ENCODE measurements at places on chromosomes 7 and 10.

- no peak for DNase-seq
These were observed 16.1 kb upstream of the LAMB4 start for GRCh38 chr7:108146070-108146842.

DNA sequence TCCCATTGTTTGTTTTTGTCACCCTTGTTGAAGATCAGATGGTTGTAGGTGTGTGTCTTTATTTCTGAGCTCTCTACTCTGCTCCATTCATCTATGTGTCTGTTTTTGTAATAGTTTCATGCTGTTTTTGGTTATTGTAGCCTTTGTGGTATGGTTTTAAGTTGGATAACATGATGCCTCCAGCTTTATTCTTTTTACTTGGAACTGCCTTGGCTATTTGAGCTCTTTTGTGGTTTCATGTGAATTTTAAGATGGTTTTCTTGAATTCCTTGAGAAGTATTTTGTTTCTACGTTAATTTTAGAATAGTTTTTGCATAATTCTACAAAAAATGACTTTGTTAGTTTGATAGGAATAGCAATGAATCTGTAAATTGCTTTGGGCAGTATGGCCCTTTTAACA lies 170.0 kb upstream of the IGFBP3 start:
- no peak for DNase-seq

DNA sequence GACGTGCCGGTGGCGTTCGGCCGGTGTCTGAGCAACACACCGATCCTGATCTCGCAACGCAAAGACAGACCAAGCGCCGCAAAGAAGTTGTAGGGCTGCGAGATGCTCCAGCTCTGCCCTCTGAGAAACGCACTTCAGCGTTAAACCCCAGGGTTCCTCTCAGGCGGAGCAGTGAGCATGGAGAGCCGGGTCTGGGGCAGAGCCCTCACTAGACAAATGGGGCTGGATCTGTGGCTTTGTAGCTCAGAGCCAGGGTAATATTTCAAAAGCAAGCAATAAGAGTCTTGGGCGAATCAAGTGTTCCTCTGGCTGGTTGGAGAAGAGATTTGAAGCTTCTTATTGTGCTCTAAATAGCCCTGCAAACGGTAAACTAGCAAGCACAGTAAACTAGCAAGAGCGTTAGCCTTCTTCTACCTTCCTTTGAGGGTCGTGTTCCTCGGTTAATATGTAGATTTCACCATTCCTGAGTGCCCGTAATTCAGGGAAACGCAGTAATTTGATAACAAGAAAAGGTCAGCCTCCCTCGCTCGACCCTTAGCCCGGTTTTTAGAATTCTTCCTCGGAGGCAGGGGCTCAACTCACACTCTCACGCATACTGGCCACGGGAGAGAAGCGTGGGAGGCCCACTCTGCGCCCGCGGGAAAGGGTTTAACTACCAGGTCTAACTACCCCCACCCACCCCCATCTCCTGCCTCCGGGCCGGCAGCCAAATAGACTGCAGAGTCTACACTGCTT lies 6.7 kb downstream of the SKAP2 start:
- DNase-seq: no peak

DNA sequence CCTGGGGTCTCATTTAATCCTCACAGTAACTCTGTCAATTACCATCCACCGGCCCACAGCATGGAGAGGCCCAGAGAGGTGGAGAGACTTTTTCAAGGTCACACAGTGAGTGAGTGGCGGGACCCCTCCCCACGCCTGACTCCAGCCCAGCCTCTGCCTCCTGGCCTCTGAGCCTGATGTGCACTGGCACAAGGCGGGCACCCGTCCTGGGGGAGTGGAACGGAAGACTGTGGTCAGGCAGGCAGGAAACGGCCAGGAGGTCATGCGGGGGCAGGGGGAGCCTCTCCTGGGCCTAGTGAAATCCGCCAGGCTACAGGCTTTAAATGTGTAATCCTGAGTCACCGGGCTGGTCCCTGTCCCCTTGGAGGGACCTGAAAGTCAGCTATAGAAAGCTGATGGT lies 32.2 kb downstream of the ZCCHC24 start:
- no peak for DNase-seq

DNA sequence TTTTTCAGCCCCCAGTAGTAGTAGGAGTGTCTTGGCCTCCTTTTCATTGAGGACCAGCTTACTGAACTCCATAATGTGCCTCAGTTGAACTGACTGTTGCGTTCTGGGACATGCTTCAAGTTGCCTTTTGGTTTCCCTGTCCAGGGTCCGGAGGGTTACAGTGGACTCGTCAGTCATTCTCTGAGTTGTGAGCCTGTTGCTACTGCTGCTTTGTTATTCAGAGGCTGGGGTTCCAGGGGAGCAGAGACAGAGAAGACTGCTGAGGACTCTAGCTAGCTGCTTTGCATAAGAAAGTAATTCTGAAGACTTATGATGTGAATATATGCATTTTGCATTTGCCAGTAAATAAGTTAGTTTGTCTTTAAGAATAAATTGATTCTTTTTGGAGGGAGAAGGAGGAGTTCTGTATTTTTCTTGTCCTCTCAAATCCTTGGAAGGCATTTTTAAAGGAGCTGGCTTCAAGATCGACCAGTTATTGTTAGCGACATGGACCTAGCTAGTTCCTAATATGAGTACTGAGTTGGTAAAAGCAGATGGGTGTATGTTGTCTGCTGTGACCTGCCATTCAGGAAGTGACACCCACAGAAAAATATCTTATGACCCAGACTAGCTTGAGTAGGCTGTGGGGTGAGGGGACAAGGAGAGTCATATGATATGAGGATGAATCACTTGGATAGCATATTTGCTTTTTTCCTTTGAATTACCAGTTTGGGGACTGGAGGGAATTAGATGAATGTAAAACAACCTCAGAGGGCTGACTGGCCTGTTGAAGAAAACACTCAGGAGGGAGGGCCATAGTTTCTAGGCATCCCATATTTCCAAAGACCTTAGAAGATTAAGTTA lies 8.3 kb downstream of the PI4K2A start:
- DNase-seq: no peak

DNA sequence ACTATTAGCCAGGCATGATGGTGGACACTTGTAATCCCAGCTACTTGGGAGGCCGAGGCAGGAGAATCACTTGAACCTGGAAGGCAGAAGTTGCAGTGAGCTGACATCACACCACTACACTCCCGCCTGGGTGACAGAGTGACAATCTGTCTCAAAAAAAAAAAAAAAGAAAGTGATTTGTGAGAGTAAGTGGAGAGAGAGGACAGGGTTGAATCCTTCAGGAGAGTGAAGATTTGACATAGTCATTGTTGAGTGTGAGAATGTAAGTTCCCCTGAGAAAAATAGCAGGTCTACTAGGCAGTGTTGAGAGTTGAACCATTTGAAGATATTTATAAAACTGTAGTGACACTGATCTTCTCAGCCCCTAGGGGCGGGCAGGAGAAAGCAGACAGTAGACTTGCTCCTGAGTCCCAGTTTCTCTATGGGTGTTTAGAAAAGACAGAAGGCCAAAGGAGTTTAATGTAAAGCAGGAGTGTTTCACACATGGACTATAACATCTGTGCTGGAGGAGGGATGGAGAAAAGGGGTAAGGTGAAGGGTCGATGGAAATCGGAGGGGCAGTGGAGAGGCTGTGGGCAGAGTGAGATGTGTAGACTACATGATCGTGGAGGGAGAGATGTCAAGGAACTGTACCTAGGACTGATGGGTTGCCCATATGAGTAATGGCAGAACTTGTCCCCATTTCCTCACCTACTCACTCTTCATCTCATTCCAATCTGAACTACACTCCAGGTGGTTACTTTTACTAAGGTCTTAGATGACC lies 13.7 kb upstream of the LAMB4 start:
- no peak for DNase-seq

DNA sequence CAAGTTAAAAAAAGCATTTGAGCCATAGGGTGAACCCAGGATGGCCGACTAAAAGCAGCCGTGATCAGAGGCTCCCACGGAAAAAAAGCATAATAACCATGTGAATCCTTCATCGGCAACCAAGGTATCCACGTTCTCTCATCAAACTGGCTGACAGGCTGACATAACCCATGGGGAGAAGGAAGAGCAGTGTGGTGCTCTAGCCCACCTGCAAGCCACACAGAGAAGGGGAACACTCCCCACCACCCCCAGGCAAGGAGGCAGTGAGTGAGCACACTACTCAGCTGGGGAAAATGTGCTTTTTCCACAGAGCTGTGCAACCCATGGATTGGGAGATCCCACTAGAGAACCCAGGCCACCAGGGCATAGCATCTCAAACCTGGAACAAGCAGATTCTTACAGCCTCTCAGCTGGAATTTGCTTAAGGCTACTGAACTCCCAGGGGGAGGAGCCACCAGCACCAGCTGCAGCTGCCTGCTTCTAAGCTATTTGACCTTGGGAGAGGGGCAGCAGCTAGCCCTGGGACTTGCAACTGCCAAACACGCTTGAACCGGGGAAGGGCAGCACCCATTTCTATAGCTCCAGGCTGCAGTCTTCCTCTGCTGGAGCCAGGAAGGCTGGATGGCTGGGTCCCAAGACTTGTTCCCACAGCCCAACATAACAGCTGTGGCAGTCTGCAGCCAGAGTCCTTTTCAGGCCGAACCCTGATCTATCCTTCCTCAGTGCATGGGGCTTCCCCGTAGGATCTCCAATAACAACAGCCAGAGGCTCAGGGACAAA lies 178.2 kb upstream of the NRG3 start:
- no peak for DNase-seq

- no peak for DNase-seq
These were observed 14.6 kb upstream of the ZSCAN21 start for GRCh38 chr7:100034871-100035510.

GRCh38 chr10:85231534-85232270 lies 903.3 kb downstream of the CCSER2 start:
- no peak for DNase-seq

DNA sequence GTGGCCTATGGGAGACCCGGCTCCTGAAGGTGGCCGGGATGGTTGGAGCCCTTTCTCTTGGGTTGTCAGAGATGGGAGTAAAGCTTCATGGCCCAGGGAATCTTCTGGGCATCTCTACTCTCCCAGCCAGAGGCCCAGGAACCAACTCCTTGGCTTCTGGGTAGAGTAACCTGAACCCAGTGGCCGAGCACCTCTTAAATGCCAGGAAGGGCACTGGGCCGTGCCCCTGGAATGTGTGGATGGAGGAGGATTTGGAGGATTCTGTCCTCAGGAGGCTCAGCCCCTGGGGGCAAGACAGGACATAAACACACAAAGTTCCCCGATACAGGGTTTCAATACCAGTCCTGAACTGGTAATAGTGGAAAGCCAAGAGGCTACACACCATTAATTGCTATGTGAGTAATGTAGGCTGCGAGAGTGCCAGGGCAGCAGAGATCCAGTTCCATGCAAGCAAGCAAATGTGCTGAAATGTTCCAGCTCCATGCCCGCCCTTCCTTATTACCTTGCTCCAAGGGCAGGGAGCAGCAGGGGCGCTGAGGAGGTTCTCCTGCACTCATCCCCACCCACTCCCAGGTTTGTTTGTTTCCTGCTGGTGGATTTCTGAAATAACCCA lies 1.2 kb downstream of the PALD1 start:
- no peak for DNase-seq

DNA sequence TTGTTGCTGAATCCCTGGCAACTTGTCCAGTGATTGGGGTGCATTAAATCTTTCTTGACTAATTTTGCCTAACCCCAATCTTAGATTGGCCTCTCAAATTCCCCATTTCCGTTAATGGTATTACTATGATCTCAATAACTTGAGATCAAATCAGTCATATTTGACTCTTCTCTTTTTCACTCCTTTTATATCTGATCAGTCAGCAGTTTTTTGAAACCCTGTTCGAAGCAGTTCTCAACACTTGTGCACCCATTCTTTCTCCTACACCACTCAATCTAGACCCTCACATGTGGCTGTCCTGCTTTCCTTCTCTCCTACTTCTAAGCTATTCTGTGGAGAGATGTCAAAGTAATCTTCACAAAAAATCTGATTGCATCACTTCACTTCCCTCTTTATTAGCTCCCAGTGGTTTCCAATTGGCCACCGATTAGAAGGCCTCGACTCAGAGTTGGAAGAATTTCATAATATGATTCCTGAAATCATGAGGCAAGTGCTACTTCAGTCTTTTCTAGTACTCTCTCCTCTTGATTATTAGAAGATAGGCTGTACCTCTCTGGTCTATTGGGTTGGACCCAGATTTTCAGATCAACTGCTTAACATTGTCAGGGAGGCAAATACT lies 128.9 kb downstream of the ZNF365 start:
- DNase-seq: no peak

GRCh38 chr7:128811631-128812430 lies 18.4 kb upstream of the FLNC start:
- DNase-seq: no peak

GRCh38 chr10:97715259-97715874 lies 1.8 kb downstream of the MARVELD1 start:
- no peak for DNase-seq

DNA sequence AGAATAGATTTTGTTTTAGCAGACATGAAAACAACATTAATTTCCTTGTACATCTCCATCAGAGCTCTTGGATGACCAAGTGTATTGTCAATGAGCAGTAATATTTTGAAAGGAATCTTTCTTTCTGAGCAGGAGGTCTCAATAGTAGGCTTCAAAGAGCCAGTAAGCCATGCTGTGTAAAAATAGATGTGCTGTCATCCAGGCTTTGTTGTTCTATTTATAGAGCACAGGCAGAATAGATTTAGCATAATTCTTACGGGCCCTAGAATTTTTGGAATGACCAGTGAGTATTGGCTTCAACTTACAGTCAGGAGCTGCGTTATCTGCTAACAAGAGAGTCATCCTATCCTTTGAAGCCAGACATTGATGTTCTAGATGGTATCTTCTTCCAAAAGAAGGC lies 19.0 kb downstream of the MINPP1 start:
- DNase-seq: no peak

Data from stimulated activated CD4-positive, alpha-beta T cell treated with anti-CD3 and anti-CD28 coated beads, Interleukin-1b, Interleukin-23, amount 100 ng/mL, for 1 hour (primary cell).